ENCODE measurements at places on chromosomes 6 and 20. TPM values are rescaled to one million over a fixed set of nuclear protein-coding genes. Genes with fewer than 3 reads are reported as not detected.

Gene LRFN2
- 1.5 TPM for total RNA-seq

Gene SOBP
- total RNA-seq = 29.5 TPM

Gene SLC24A3
- 18.6 TPM for total RNA-seq

Gene KIAA1755
- total RNA-seq = 16.9 TPM

Gene CST2
- not detected for total RNA-seq

Gene FOXS1
- 1.5 TPM for total RNA-seq

Gene RIPPLY2
- 0.22 TPM for total RNA-seq

Gene COL12A1
- total RNA-seq = 168 TPM

Gene TFAP2A
- 0.25 TPM for total RNA-seq

Gene PXDC1
- total RNA-seq = 25.7 TPM

Gene SIM1
- not detected for total RNA-seq

Gene SPATA25
- 6.7 TPM for total RNA-seq

Gene CRISP2
- not detected for total RNA-seq

Gene SEL1L2
- total RNA-seq = 9.2 TPM

Gene PLAGL2
- total RNA-seq = 14.0 TPM

Gene EPPIN
- 0.30 TPM for total RNA-seq

Gene CTCFL
- not detected for total RNA-seq

Gene HAO1
- not detected for total RNA-seq

Gene C6orf141
- total RNA-seq = 5.2 TPM

Gene KHDRBS2
- total RNA-seq = 0.36 TPM

Gene POPDC3
- not detected for total RNA-seq

Gene CRISP3
- total RNA-seq = 45.5 TPM

Gene MEP1A
- total RNA-seq = not detected

Gene AFG1L
- total RNA-seq = 7.5 TPM

Gene LPIN3
- 21.6 TPM for total RNA-seq

Gene C4B
- total RNA-seq = 191 TPM

Gene AMD1
- 63.0 TPM for total RNA-seq

Gene CDSN
- total RNA-seq = not detected

Gene HNF4A
- 0.42 TPM for total RNA-seq

Gene ADGRG6
- total RNA-seq = 10.6 TPM

Gene ZKSCAN8
- 37.1 TPM for total RNA-seq

Gene SALL4
- total RNA-seq = not detected

Gene CALHM4
- not detected for total RNA-seq

Gene CLPSL1
- not detected for total RNA-seq

Gene RIMS4
- 2.1 TPM for total RNA-seq

Gene IGF2R
- 32.9 TPM for total RNA-seq

Gene TTK
- total RNA-seq = 0.80 TPM

Gene PREP
- 20.0 TPM for total RNA-seq

Gene ULBP1
- 0.08 TPM for total RNA-seq

Gene TRIM10
- not detected for total RNA-seq

Gene C4A
- total RNA-seq = 147 TPM

Gene KCNG1
- total RNA-seq = 0.15 TPM

Gene GFRAL
- not detected for total RNA-seq

Gene PTCRA
- not detected for total RNA-seq
